ENCODE measurements at places on chromosomes 1 and 21.
A peak's percentile ranks its signal among the peaks of the same experiment; 100 is the strongest.

- DNase-seq: peak; percentile 13
Measured at GRCh38 chr1:82515650-82516049, 714.9 kb downstream of the ADGRL2 start.

- no peak for DNase-seq
Measured at GRCh38 chr21:31875496-31876015, 2.7 kb downstream of the HUNK start.

- DNase-seq: peak; percentile 46
Measured at GRCh38 chr21:29144736-29145353, 14.4 kb downstream of the MAP3K7CL start.

DNA sequence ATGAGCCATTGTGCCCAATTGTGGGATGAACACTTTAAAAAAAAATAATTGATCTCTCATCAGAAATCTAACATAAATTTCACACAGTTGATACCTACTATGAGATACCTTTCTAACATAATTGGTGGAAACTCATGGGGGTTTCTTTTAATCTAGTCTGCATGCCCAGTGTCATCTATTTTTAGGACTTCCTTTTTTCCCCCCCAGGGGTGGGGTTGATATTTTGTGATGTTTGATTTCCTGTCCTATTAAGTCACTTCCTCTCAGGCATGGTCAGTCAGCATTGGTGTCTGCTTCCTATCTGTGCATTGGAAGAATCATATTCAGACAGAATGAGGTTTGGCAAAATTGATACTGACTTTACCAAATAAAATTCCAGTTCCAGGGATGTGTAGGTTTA is 21.5 kb downstream of the NFYC start:
- no peak for DNase-seq

Measured in epithelial cell of esophagus (primary cell).